ENCODE measurements at places on chromosomes 11 and 22. TPM values are rescaled to one million over a fixed set of nuclear protein-coding genes. Genes with fewer than 3 reads are reported as not detected.

The SEPTIN3 gene
- total RNA-seq: 0.10 TPM

The TRPT1 gene
- 5.2 TPM for total RNA-seq

The MUC6 gene
- total RNA-seq: under 0.01 TPM

The NXPE2 gene
- not detected for total RNA-seq

The SELENOH gene
- 58.0 TPM for total RNA-seq

The RHOG gene
- 75.6 TPM for total RNA-seq

The GAL3ST1 gene
- total RNA-seq: 0.10 TPM

The SERPING1 gene
- total RNA-seq: 2.4 TPM

The PRDM11 gene
- total RNA-seq: 0.73 TPM

The OVCH2 gene
- not detected for total RNA-seq

The SYNGR1 gene
- 6.5 TPM for total RNA-seq

The SLC22A6 gene
- not detected for total RNA-seq

All from mononuclear cell (primary cell).